ENCODE measurements at places on chromosomes 7 and 10.

- DNase-seq = no peak
These were observed 9.3 kb downstream of the ADAP1 start for GRCh38 chr7:945147-945555.

DNA sequence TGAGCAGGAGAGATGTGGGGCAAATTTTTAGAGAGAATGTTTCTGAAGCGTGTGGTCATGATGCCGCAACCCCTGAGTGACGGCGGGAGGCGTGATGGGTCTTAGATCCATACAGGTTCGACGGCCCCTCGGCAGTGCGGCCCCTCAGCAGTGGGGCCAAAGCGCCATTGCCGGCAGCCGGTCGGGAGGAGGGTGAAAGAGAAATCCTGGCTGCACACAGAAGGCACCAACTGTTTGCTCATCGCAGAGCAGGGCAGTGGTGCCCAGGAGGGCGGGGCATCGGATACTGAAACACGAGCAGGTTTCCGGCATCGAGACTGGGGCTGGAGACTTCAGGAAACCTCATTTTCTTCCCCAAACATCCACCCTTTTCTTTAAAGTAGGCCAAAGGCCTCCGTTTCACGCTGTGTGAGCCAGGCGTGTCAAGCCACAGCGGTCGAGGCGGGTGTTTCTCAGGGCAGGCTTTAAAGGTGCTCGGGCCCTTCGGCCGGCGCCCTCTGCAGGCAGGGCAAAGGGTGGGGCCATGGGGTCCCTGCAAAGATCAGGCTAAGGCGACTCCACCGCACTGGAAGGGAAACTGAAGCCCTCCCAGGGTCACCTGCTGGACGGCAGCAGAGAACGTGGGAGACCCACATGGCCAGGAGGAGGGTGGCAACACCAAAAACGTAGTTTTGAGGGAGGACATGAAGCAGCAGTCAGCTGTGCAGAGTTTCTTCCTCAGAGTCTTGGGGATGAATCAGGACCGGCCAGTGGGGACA, 42.0 kb upstream of the PPP2R2D start:
- DNase-seq = no peak

DNA sequence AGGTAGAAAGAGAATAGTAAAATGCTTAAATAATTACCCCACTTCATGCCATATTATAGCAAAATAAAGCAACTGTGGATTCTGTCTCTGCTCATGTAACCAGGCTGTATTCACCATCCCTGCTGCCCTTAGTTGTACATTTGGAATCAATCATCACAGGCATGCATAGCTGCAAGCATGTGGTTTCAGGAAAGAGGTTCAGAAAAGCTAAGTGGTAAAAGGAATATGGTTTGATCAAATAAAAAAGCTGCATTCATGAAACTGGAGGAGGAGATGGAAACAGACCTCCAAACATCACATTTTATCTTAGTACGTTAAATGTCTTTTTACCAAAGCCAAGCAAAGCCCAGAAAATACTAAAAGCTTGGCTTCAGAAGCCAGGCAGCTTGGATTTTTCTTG, 81.3 kb downstream of the ADAM22 start:
- no peak for DNase-seq

DNA sequence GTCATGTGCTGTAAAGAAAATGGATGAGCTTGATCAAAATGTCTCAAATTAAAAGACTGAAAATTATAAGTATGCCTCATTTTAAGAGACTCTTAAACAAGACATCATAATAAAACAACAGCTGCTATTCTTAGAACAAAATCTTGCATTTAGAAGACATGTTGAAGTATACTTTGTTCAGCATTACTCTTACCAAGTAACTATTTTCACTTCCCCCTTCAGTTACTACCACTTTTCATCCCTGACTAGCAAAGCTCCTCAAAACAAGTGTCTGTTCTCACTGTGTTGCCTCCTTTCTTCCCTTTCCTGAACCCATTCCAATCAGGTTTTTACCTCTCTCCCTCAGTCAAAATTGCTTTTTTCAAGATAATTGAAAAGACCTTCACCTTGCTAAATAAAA, 31.6 kb downstream of the ELAPOR2 start:
- DNase-seq = no peak
